ENCODE measurements at places on chromosomes 11 and 22. TPM values are rescaled to one million over a fixed set of nuclear protein-coding genes. Genes with fewer than 3 reads are reported as not detected.

The LMO1 gene
- total RNA-seq = 2.3 TPM

The OR52H1 gene
- not detected for total RNA-seq

The NRXN2 gene
- total RNA-seq = 0.86 TPM

DNA sequence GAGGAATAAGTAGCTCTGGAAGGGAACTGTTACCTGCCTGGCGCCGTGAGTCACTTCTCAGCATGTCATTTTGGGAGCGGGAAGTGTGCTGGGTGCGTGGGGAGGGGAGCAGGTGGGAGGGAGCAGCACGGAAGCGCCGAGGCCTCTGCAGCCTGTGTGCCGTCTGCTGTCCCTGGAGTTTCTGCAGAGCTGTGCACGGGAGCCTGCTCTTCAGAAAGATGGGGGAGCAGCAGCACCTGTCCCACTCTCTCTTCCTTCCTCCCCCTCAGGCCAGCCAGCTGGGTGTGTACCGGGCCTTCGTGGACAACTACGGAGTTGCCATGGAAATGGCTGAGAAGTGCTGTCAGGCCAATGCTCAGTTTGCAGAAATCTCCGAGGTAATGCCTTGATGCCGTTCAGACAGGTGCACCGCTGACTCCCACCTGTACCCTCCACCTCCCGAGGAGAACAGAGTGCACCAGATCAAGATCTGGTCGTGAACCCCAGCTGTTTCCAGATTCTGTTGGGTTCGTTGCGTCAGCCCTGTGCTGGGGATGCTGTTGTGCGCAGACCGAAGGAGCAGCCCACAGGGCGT is 87.9 kb downstream of the BCR start:
- no peak for DNase-seq

DNA sequence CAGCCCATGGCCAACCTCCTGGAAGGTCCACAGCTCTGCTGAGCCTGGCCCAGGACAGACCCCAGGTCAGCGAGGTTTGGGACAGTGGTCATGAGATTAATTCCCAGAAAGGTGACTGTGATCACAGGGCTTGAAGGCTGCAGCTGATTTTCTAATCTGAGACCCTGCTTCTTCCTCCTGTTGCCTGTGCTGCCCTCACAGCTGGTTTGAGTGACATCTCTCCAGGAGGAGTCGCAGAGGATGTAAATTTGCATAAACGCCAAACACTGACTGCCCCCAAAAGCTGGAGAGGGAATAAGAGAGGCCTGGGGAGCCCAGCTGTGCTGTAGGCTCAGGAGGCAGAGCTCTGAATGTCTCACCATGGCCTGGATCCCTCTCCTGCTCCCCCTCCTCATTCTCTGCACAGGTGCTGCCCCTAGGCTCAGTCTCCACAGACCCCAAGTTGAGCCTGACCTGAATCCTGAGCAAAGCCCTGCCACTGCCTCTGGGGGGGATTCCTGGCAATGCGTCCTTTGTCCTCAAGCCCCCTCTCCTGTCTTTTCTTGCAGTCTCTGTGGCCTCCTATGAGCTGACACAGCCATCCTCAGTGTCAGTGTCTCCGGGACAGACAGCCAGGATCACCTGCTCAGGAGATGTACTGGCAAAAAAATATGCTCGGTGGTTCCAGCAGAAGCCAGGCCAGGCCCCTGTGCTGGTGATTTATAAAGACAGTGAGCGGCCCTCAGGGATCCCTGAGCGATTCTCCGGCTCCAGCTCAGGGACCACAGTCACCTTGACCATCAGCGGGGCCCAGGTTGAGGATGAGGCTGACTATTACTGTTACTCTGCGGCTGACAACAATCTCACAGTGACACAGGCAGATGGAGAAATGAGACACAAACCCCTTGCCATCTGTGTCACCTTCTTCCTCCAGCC is 23.8 kb downstream of the GGTLC2 start:
- DNase-seq = no peak

Measured in Right ventricle myocardium superior (tissue), 1 donor.